ENCODE measurements at places on chromosomes 4 and X. TPM values are rescaled to one million over a fixed set of nuclear protein-coding genes. Genes with fewer than 3 reads are reported as not detected.

TAF7L gene
- total RNA-seq: 0.45 TPM

DNA sequence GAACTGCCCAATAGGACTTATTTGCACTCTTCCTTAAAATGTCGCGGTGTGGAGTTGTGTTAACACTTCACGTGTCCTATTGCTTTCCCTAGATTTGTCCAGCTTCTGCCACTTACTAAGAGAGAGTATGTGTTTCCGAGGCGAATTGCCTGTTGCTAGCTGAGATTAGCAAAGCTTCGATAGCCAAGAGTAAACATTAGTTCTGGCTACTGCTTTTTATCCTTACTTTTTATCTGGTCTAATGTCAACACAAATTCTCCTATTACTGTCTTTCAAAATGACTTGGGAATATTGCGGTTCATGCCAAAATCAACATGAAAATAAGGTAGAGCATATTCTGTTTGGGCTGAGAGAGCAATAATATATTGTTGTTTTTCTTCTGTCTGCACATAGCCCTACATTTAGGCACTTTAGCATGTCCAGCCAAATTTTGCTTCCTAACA is 90.4 kb upstream of the VEGFC start:
- no peaks in the 10 kb centered on the region for H3K4me1 ChIP-seq
- no peak overlapping the region for H3K27ac ChIP-seq
- peaks cover 9% of the 10 kb centered on the region for H3K27me3 ChIP-seq
- no peaks in the 10 kb centered on the region for H3K36me3 ChIP-seq

ANKRD50 gene
- total RNA-seq: 73.1 TPM

- peaks cover 31% of the 10 kb centered on the region for H3K27me3 ChIP-seq
- H3K27ac ChIP-seq: peak overlapping the region; percentile 98
- H3K4me3 ChIP-seq: peak overlapping the region; percentile 86
- H3K4me1 ChIP-seq: peaks cover 34% of the 10 kb centered on the region
- H3K36me3 ChIP-seq: no peaks in the 10 kb centered on the region
Measured at GRCh38 chr4:151408380-151408629, 671 bp upstream of the FHIP1A start.

DNA sequence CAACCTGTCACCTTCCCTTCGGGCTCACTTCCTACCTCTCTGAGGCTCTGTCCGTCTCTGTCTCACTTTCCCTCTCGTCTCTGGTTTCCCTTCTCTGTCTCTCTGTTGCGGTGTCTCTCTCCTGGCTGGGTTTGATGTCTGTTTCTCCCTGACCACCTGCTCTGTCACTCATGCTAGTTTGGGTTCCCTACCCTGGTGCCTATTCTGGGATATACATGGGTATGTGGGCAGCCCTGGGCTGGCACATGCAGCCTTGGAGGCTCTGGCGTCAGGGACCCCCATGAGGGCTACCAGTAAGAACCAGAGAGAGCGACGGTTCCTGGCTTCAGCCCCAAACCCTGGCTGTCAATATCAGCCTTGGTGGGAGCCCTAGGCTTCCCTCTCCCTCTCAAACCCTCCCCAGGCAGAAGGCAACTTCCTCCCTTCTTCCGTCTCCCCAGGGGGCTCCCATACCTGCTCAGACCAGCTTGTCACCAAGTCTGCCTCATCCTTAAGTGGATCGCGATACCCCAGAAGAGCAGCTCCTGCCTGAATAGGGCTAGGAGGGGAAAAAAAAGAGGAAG is 314 bp downstream of the DNASE1L1 start:
- H3K4me1 ChIP-seq: peaks cover 12% of the 10 kb centered on the region
- peaks cover 4% of the 10 kb centered on the region for H3K36me3 ChIP-seq
- no peaks in the 10 kb centered on the region for H3K27me3 ChIP-seq
- peak overlapping the region; percentile 44 for H3K4me3 ChIP-seq
- H3K27ac ChIP-seq: peak overlapping the region; percentile 7
- DNase-seq: no peak

- no peak overlapping the region for H3K27ac ChIP-seq
- DNase-seq: no peak
- H3K27me3 ChIP-seq: no peaks in the 10 kb centered on the region
- H3K36me3 ChIP-seq: peaks cover 5% of the 10 kb centered on the region
- no peak overlapping the region for H3K4me3 ChIP-seq
Measured at GRCh38 chrX:16516232-16516876, 133.6 kb upstream of the S100G start.

UGDH gene
- 76.2 TPM for total RNA-seq

DNA sequence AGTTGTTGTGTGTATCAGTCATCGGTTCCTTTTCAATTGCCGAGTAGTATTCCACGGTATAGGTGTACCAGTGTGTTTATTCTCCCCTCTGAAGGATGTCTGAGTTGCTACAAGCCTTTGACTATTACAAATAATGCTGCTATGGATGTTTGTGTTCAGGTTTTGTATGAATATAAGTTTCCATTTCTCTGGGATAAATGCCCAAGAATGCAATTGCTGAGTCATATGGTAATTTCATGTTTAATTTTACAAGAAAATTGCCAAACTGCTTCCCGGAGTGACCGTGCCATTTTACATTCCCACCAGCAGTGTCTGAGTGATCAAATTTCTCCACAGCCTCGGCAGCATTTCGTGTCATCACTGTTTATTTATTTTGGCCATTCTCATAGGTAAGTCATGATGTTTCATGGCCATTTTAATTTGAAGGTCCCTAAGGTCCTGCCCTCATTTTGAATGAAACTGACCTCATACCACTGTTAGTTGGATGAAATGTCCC is 73.9 kb downstream of the IRF2 start:
- no peaks in the 10 kb centered on the region for H3K27me3 ChIP-seq
- H3K4me3 ChIP-seq: no peak overlapping the region
- DNase-seq: no peak
- peaks cover 39% of the 10 kb centered on the region for H3K36me3 ChIP-seq

DNA sequence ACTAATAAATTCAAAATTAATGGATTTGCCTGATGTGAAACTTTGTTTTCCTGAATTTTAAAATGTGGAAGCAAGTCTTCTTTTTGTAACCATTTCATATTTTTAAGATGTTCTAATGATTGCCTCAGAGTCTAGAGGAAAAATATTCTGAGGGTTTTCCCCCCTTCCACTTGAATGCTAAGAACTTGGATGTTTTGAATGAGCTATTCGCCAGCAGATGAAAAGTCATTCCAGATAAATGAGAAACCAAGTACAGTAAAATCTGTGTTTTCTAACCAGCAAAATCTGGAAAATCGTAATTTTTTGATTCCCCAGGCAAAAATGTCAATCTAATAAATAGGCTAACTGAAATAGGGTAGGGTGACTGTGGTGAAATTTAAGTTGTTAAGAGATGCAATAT is 45.6 kb downstream of the SLIT2 start:
- DNase-seq: no peak
- peak overlapping the region; percentile 47 for H3K27ac ChIP-seq
- H3K4me1 ChIP-seq: peaks cover 13% of the 10 kb centered on the region
- no peaks in the 10 kb centered on the region for H3K36me3 ChIP-seq
- no peak overlapping the region for H3K4me3 ChIP-seq

DNA sequence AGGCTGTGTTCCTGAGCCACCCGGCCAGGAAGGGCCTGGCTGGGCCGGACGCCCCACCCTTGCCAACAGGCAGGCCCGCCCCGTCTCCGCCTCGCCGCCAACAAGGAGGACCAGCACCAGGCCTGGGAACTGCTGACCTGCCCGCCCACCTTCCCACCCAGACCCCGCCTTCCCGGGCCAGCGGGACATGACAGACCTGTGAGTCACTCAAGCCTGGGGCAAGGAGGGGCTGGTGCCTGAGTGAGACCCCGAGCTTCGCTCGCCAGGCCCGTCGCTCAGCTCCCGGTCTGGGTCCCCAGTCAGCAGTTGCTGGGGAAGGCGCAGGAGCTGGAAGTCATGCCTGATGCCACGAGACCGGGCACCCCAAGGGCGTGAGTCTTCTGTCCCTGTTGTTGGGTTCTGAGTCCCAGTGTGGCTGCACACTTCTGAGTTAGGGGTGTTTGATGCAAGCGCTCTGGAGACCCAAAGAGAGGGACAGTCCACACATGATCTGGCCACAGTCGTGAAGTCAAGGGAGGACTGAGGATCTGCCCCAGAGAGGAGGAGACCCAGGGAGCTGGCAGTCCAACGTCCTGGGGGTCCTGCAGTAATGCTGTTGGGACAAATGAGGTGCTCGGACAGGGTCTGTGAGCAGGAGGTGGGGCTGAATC is at the start of gene DNASE1L1:
Gene DNASE1L1, minus strand, starts transcription at position 33 of the 650 bp plus-strand sequence. CDS start 3,686 bp downstream, outside the sequence.
- peaks cover 2% of the 10 kb centered on the region for H3K36me3 ChIP-seq
- peak within 1 kb of the TSS; percentile 80 for H3K27ac ChIP-seq
- peak within 1 kb of the TSS; percentile 44 for H3K4me3 ChIP-seq
- H3K4me1 ChIP-seq: peaks cover 12% of the 10 kb centered on the region

DNA sequence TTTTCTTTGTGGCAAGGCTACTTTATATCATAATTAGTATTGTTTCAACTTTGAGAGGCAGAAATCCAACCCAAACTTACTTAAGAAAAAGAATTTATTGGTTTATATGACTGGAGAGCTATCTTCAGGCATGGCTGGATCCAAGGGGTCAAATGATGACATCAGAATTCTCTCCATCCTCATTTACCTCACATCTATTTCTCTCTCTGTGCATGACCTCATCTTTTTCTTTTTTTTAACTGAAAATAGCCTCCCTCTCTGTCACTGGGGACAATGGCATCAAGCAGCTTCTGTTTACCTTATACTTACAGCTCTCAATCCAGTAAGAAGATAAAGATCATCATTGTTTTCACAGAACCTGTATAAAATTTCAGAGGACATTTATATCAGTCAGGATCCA is 12.0 kb upstream of the EXOC1L start:
- no peaks in the 10 kb centered on the region for H3K4me1 ChIP-seq
- peaks cover 26% of the 10 kb centered on the region for H3K27me3 ChIP-seq
- no peaks in the 10 kb centered on the region for H3K36me3 ChIP-seq
- H3K27ac ChIP-seq: no peak overlapping the region
- no peak overlapping the region for H3K4me3 ChIP-seq

HMX1 gene
- 0.27 TPM for total RNA-seq

DNA sequence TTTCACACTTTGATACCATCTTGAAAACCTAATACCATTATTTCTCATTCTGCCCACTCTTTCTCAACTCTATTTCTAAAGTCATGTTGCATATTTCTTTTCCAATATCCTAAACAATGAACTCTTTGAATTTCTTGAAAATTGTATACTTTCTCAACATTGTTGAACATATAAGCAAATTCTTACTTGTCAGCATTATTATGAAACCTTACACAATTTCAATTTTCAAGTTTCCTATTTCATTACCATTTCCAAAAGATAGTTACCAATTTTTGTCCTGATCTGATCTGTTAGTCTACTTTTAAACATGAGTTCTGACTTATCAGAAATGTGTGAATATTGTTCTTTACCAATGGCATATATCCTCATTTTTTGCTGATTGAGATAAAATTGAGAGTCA is 806.3 kb upstream of the IGFBP7 start:
- no peaks in the 10 kb centered on the region for H3K27me3 ChIP-seq
- no peaks in the 10 kb centered on the region for H3K36me3 ChIP-seq
- no peak overlapping the region for H3K4me3 ChIP-seq
- H3K27ac ChIP-seq: no peak overlapping the region
- no peak for DNase-seq

FGB gene
- 0.64 TPM for total RNA-seq

DNA sequence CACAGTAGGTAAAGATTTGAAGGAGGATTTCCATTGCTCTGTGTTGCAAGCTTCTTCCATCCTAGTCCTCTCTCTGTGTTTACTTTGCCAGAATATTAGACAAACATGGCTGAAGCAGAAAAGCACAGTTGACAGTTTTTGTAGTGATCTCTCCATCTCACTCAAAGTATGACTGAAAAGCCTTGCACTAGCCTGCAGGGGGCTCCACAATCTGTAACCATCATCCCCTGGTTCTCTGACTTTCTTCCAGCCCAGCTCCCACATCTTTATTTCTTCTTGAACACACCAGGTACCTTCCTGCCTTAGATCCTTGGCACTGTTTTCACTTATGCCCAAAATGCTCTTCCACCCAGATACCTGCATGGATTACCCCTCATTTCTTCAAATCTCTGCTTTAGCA is 34.1 kb upstream of the HHIP start:
- H3K36me3 ChIP-seq: no peaks in the 10 kb centered on the region
- H3K27me3 ChIP-seq: peaks cover 4% of the 10 kb centered on the region
- H3K4me1 ChIP-seq: no peaks in the 10 kb centered on the region

SCML2 gene
- 8.2 TPM for total RNA-seq

- peaks cover 27% of the 10 kb centered on the region for H3K4me1 ChIP-seq
- no peak overlapping the region for H3K4me3 ChIP-seq
- H3K36me3 ChIP-seq: peaks cover 2% of the 10 kb centered on the region
- no peak for DNase-seq
- no peaks in the 10 kb centered on the region for H3K27me3 ChIP-seq
Measured at GRCh38 chr4:48698029-48698971, 81.8 kb downstream of the FRYL start.

- DNase-seq: no peak
- H3K27me3 ChIP-seq: peaks cover 1% of the 10 kb centered on the region
- peaks cover 15% of the 10 kb centered on the region for H3K4me1 ChIP-seq
- no peak overlapping the region for H3K4me3 ChIP-seq
- H3K27ac ChIP-seq: peak overlapping the region; percentile 34
Measured at GRCh38 chrX:1244164-1245076, 24.2 kb upstream of the CSF2RA start.

- no peak overlapping the region for H3K27ac ChIP-seq
- peaks cover 2% of the 10 kb centered on the region for H3K27me3 ChIP-seq
- no peak overlapping the region for H3K4me3 ChIP-seq
Measured at GRCh38 chrX:36609616-36610585, 398.3 kb upstream of the FAM47C start.

CXCL8 gene
- total RNA-seq: 8.8 TPM

GSPT2 gene
- 15.9 TPM for total RNA-seq

DNA sequence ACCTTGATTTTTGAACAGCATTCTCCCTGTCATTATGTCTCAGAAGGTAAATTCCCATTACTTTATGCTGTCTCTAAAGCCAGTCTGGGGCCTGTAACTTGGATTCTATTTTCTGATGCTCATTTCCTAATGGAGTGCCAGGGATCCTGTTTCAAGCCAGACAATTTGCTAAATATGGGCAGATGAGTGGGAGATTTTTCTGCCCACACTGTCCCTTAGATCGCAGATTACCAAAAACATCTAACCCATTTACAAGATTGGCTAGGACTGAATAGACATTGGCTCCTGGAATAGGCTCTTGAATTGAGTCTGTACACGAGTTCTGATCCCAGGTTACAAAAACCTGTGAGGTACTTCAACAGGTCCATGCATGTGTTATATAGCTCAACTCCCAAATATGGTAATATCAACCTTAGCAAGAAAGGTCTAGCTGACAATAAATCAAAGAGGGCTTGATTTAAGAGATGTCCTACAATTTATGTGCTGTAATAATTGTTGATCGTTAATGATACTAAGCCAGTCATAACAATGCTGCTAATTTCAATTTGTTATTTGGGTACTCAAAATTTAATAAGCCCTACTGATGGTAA is 5.7 kb downstream of the GPC3 start:
- no peak overlapping the region for H3K4me3 ChIP-seq
- H3K36me3 ChIP-seq: peaks cover 7% of the 10 kb centered on the region
- H3K27me3 ChIP-seq: no peaks in the 10 kb centered on the region
- H3K27ac ChIP-seq: peak overlapping the region; percentile 92
- no peak for DNase-seq

GRCh38 chr4:150997141-150997540 is 17.9 kb downstream of the LRBA start:
- no peaks in the 10 kb centered on the region for H3K4me1 ChIP-seq
- no peak overlapping the region for H3K4me3 ChIP-seq
- H3K27me3 ChIP-seq: no peaks in the 10 kb centered on the region
- DNase-seq: no peak

Data from mesothelial cell of epicardium (in vitro differentiated cells).